Stimulated activated CD4-positive, alpha-beta T cell treated with anti-CD3 and anti-CD28 coated beads, TNF-alpha, amount 100 ng/mL, for 48 hours (primary cell): ENCODE measurements at places on chromosomes 3 and 15.

DNA sequence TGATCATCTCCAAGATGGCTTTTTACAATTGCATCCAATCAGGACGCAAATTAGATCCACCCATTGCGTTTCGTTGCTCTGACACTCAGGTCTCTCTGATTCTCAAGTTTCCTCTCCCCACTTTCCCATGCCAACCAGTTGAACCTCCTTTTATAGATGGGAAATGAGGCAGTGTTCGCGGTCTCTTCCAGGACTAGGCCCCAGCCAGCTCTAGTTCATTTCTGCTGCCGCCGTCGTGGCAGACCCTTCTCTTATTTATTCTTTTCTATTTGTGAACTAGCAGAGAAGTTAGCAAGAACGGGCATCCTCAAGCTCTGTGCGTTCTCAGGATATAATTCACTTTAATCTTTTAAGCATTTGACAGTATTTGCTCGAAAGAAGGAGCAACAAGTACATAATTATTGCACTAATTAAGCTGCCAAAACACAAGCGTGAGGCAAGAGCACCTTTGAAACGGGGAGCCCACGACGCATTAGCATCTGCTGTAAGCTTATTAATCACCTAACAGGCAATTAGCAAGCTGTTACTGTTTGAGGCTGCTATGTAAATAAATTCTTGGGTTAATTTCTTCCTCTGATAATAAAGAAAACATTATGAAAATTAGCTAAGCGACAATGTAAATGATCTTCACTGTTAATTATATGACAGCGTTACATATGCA, 246.4 kb upstream of the TLE3 start:
- DNase-seq: no peak

DNA sequence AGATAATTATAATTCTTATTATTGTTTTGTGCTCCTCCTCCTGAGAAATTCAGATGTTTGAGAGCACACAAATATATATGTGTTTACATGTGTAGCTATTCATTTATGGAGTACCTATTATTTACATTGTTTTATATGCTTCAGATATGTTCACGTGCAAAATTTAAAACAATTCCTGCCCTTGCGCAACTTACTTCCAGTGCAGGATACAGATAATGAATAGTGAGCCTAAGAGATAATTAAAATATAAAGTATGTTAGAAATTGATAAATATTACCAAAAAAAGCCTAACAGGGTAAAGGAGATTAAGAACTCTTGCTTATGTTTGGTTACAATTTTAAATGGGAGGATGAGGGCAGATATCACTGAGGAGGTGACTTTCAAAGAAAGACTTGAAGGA, 81.7 kb upstream of the DPH6 start:
- no peak for DNase-seq

- DNase-seq: no peak
Observed at GRCh38 chr3:179943117-179943880, 93.4 kb downstream of the PEX5L start.

- no peak for DNase-seq
Observed at GRCh38 chr15:37086120-37086519, 14.2 kb downstream of the MEIS2 start.

DNA sequence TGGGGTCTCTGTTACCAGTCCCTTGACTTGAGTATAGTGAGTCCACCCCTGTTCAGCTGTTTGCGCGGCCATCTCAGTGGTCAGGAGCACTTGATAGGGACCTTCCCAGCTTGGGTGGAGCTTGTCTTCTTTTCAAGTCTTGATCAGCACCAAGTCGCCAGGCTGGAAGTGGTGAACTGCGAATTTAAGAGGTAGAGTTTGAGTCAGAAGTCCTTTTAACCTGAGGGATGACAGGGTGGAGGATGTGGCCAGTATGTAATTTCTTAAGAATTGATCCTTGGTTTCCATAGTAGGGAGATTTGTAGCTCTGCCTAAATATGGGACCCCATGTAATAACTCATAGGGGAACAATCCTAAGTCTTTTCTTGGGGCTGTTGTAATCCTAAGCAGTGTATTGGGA, 86.3 kb upstream of the XCR1 start:
- DNase-seq: no peak

DNA sequence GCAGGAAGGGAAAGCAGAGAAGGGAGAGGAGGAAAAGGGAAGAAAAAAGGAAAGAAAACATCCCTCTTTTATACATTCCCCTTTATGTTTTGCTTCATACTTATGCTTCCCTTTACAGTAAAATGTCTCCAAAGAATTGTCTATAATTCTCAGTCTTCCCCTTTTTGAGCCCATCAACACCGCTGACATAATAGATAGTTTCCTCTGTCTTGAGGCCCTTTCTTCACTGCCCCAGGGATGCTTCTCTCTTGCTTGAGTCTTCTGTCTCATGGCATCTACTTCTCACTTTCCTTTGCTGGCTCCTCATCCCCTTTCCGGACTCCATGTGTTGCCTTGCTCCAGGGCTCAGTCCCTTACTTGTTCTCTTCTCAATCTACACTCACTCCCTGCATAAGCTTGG, 99.7 kb upstream of the DAZL start:
- no peak for DNase-seq

DNA sequence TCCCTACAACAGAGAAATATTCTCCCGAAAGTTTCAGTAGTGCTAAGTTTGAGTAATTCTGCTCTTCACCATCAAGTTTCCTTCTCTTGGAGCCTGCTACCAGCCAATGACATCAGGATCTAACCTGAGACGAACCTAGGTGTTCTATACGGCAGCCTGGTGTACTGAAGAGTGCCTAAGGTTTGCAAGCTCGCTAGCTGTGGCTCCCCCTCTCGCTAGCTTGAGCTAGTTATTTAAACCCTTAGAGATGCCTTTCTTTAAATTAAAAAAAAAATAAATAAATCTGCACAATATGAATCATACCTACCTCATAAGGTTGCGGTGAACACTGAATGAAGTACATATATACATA, 1.4 kb upstream of the COL8A1 start:
- DNase-seq: no peak

- DNase-seq: no peak
Observed at GRCh38 chr3:151563305-151563704, 102.4 kb upstream of the IGSF10 start.

DNA sequence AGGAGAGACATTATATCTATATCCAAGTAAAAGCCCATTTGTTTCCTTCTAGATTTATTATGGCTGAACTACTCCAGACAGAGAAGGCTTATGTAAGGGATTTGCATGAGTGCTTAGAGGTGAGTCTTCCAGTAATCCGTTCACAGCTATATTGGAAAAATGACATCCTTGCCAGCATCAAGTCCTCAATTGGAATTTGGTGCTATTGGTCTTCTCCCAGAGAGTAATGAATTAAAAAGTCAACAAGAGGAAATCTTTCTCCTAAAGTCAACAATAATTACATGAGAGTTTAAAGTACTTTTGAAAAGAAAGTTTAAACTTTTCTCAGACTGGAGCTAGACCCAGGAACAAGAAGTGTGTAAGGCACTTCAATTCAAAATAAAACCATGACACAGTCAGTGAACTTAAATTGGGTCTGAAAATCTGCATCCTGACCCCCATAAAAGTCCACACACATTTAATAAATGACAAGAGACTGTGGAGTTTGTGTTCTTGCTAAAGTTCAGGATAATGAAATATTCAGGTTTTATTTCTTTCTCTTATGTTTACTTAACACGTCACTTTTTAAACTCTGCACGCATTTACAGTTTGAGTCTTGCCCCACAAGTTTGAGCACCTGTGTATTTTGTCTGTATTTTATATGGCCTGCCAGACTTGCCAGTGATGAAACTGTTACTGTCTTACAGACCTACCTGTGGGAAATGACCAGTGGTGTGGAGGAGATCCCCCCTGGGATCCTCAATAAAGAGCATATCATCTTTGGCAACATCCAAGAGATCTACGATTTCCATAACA, 268.2 kb upstream of the UMPS start:
- DNase-seq: no peak

- DNase-seq: peak; percentile 79
Observed at GRCh38 chr15:67100801-67101581, 35.6 kb downstream of the SMAD3 start.

DNA sequence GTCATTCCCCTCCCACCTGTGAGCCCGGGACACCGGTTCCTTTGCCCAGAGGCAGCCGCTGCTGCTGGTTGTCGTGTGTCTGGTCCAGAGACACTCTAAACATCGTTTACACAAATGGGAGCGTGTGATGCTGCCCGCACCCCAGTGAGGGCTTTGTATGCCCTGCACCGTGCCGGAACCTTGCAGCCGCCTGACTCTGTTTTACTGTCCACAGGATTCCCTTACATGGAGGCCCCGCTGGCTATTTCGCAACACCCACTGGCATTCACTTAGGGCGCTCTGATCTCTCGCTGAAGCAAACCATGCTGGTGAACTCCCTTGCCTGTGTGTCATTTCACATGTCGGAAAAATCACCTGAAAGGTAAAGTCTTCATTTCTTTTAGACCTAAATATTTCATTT, 100.8 kb upstream of the SLC6A6 start:
- DNase-seq: no peak

DNA sequence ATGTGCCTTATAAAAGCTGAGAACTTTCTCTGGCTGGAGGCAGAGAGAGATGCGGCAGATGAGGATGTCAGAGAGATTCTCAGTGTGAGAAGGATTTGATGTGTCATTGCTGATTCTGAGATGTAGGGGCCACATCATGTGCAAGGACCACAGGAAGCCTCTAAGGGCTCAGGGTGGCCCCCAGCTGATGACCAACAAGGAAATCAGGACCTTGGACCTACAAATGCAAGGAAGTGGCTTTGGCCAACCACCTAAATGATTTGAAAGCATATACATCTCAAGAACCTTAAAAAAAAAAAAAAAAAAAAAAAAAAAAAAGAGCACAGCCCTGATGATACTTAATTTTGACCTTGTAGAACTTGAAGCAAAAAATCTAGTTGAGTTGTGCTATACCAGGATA, 282.4 kb downstream of the ERC2 start:
- no peak for DNase-seq

GRCh38 chr3:55309336-55309735, 177.8 kb downstream of the WNT5A start:
- no peak for DNase-seq
